ENCODE measurements at places on chromosomes 4 and X.
A peak's percentile ranks its signal among the peaks of the same experiment; 100 is the strongest.

GRCh38 chr4:116639070-116639577, 446.3 kb downstream of the TRAM1L1 start:
- no peak for DNase-seq

GRCh38 chrX:110173192-110174175, 144.4 kb downstream of the AMMECR1 start:
- DNase-seq: no peak

- no peak for DNase-seq
These were observed 209.1 kb downstream of the RELL1 start for GRCh38 chr4:37477126-37477525.

- no peak for DNase-seq
These were observed 11.6 kb upstream of the ING2 start for GRCh38 chr4:183493246-183493645.

DNA sequence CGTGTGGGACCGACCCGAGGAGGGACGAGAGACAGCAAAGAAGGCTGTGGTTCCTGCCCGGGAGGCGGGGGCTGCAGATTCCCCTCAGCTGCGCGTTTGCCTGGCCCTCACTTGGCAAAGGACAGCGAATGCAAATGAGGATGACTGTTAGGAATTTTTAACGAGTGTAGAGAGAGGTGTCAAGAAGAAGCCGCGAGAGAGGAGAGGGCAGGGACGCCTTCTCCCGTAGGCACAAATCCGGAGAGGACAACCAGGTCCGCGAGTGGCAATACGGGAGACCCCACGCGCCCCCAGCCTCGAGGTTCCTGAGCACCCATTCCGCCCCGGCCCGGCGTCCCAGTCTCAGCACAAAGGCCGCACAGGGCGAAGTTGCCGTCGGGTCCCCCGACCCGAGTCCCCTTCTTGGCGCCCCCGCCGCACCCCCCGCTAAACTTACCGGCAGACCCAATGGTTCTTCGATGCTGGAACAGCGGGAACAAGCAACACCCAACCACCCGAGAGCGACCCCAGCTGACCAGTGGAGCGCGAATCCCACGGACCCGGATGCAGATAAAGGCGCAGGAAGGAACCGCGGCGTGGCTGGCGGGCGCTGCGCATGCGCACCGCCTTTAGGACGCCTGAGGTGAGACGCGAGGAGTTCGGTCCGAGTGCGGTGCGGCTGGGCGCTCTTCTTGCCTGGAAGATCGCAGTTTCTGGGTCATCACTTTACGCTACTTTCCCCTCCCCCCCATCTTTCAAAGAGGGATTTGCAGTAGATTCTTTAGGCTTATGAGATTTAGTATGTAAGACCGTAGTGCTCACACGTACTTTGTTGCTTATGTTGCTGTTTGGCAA, at the start of gene GNPDA2:
Gene GNPDA2, minus strand, starts transcription at position 519 of the 834 bp plus-strand sequence. CDS start 4,349 bp downstream, outside the sequence.
- peak; percentile 18 for DNase-seq

DNA sequence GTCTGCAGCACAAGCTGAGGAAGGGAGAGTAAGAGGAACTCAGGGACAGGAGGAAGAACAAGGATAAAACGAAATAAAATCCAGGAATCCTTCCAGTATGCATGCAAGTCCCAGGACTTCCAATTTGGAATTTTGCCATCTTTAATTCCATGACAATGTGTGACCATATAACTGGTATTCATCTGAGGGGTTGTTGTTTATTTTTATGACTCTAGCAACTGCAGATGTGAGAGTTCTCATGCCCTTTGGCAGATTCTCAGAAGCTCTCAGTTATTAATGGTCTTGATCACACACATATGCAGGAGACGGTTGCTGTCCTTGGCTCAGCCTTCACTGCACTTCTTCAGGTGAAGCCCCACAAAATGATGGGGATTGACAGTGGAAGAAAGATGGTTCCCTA, 148.2 kb downstream of the SMIM20 start:
- no peak for DNase-seq

DNA sequence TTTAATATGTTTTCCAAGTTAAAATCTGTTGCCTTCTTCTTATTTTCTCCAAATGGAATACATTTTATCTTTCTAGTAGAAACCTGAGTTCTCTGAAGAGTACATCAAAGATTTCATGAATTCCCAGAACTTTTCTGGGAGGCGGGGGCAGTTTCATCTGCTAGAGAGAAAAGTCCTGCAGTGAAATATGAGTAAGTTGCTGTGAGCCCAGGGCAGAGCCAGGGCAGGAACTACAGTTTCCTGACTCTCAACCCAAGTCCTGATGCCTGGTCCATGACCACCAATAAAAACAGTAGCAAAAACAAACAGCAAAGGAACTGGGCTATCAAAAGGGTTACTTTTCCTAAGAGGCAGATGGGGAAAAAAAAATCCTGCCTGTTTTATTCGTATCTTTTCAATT, 239.4 kb upstream of the CTSO start:
- no peak for DNase-seq

DNA sequence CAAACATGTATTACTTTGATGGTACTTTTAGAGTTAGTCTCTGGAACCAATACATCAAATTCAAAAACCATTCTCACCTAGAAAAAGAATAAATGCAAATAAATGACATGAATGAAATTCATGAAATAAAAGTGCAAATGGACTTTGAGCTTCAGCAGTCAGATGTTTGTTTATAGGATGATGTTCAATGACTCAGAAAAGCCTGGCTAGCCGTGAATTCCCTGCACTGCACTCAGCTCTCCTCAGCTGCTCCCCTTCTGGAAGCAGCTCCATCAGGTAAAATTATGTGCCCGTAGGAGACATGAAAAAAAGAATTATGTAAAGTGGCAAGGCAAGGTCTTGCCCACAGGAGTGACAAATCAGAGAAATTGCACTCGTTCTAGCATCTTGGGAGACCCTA, 390.6 kb downstream of the GPM6A start:
- no peak for DNase-seq

- DNase-seq: no peak
These were observed 67.2 kb downstream of the DIPK2B start for GRCh38 chrX:45133465-45133864.

DNA sequence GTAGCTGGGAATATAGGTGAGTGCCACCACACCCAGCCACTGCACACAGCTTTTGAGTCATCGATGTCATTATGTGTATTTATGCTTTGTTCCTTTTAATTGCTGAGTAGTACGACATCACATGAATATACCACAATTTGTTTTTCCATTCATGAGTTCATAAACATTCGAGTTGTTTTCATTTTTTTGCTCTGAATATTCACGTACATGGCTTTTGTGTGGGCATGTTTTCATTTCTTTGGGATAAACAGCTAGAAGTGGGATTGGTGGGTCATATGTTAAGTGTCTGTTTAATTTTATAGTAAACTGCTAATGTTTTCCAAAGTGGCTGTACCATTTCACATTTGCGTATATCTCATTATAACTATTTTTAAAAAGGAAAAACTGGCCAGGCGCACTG, 45.1 kb upstream of the KDR start:
- DNase-seq: no peak

DNA sequence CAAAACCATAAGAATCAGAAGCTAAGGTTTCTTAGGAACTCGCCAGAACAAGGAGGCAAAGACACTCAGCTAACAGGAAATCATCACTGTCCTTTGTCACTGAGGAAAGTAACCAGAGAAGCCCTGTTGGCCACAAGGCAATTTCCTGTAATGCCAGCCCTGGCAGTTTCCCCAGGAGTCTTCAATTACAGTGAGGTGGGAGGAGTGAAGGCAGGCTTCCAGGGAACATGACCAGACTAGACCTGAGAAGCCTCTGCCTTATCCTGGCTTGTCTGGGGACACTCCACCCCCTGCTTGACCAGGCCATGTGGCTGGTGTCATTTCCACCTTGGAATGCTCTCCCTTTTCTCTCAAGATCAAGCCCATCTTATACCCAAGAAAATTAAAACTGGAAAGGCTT, 125.3 kb downstream of the COL4A6 start:
- DNase-seq: no peak

DNA sequence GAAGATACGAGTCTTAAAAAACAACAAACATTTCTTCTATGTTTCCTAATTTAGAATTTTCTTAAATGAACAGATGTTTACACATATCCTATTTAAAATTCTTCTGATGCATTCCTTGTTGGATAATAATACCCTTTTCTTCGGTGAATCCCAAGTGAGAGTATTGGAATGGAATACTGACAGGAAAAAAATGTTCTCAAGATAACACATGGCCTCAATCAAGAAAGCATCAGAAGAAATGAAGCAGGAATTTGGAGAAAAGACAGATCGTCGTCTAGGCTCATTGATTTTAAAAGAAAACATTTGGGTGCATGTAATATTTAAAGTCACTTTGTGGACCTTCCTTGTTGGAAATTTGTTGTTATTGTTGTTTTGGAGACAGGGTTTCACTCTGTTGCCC, 196.9 kb upstream of the ANK2 start:
- no peak for DNase-seq

DNA sequence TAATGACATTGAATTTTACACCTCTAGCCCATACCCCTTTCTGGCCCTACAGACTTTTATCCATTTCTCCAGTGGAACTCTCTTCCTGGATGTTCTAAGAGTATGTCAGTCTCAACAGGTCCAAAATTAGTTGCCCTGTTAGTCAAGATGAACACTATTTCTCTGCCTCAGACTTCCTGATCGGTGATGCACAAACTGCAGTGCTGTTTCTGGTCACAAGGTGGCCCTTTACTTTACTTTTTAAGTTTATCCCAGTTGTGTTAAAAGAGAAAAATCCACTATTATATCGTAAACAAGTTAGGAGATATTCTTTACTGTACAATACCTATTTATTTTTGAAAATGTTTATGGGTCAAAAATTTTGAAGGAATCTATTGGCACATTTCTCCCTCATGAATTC, 13.1 kb downstream of the TCEAL7 start:
- no peak for DNase-seq

GRCh38 chr4:41303372-41304118, 46.8 kb downstream of the UCHL1 start:
- no peak for DNase-seq

DNA sequence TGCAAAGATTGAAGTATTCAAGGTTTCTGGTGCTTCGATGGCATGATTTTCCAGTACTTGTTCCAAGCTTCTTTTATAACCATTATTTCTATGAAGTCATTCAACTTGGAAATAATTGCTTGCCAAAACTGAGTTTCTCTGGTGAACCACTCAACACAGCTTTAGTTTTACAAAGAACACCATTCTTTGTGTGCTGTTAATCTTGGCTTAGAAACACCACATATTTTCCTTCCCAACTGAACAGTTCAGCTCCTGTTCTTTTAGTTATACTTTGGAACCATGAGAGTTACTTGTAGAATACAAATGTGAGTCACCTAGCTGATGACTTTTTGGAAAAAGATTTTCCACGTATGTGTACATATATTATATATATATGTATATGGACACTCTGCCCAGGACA, 32.7 kb downstream of the TMEM47 start:
- no peak for DNase-seq

- no peak for DNase-seq
These were observed 2.0 kb downstream of the SEC24B start for GRCh38 chr4:109435635-109436034.

GRCh38 chrX:136671006-136671610, 23.1 kb downstream of the CD40LG start:
- no peak for DNase-seq

DNA sequence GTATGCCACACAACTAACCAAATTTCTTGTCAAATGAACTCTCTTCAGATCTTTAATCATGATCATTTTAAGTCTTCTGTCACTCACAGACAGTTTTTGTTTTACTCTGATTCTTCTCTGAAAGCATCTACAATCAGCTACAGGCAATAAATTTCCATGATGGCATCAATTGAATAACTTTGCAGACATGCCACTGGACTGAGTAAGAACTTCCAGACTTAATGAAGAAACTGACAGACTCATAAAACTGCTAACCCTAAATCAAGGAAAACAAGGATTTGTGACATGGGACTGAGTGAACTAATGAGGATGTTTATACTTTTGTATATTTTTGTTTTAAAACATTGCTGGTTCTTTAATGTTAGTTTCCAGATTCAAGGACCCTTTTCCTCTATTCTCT, 5.5 kb upstream of the PPP1R2C start:
- DNase-seq: no peak

DNA sequence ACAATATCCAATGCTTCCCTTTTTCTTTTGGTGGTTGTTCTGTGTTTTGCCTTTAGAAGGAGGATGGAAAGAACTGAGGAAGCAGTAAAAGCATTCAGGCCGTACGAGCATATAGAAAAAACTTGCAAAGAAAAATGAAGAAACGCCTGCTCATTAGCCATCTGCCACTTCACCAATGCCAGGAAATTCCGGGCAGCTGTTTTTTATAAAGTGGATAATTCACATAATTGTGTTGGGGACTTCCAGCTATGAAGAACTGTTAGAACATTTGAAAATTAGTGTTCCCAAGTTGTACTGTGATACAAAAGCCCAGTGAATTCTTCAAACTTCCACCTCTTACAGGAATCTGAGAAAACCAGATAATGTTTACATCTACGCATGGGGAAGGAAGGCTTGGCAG, 11.7 kb downstream of the RELL1 start:
- DNase-seq: no peak

DNA sequence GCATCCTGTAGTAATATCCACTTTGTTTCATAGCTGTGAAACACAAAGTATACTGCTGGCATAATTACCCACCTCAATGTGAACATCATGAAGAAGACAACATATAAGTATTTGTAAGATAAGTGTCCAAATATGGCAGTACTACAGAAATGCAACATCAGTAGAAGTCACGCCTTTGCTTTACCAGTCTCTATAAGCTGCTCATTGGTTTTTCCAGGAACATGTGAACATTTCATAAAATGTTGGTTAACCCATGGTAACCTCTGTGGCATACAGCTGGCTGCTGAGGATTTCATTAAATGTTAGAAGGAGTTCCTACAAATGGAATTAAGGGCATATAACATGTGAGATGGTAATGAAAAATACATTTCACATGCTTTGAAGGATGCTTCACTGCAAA, 77.6 kb downstream of the PPP3CA start:
- no peak for DNase-seq

DNA sequence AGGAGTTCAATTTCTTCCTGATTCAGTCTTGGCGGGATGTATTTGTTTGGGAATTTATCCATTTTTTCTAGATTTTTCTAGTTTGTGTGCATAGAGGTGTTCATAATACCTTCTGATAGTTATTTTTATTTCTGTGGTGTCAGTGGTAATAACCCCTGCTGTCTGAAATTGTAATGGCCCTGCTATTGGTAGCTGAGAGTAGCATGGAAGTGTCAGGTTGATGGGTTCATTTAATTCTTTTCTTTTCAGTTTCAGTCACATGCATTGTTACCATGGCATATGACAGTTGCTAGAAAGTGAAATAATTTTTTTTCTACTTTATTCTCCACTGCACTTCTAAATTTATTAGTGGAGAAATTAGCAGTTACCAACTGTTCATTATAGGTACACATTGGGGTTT, 20.7 kb downstream of the AR start:
- no peak for DNase-seq

DNA sequence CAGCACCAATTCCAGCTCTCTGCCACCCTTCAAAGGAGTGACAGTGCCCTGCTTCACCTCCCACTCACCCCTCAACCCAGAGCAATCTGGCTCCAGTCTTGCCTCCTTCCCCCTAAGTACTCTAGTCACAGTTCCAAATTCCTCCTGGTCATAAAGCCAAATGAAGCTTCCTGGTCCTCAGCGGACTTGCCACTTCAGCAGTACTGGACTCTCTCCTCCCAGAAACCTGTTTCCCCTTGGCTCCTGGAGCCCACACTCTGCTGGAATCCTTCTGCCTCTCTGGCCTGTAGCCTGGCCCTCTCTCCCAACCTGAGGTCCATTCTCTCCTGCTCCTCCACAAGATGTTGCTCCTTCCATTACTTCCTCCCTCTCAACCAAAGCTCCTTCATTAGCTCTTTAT, 52.6 kb upstream of the MTM1 start:
- DNase-seq: no peak

GRCh38 chrX:146396409-146396808, 413.2 kb upstream of the CXorf51B start:
- DNase-seq: no peak

GRCh38 chrX:74579597-74580198, 34.7 kb downstream of the RLIM start:
- no peak for DNase-seq
